Chondrocyte (in vitro differentiated cells): ENCODE measurements at places on chromosomes 4 and X. TPM values are rescaled to one million over a fixed set of nuclear protein-coding genes. Genes with fewer than 3 reads are reported as not detected.

The NAP1L5 gene
- 5.1 to 9.1 TPM (median 5.8 TPM) in 3 replicates for total RNA-seq

The SHISA3 gene
- 4.8 TPM in 1 of 3 replicates, not detected in the others for total RNA-seq

The FGF2 gene
- 25.0 to 26.2 TPM (median 25.1 TPM) in 3 replicates for total RNA-seq

The TMPRSS11D gene
- total RNA-seq, result not detected in 3 replicates

The USP17L22 gene
- total RNA-seq, result not detected in 3 replicates

The PFKFB1 gene
- 0.25 to 0.31 TPM in 2 of 3 replicates, not detected in the other for total RNA-seq

The CXCL3 gene
- 0.20 TPM in 1 of 3 replicates, not detected in the others for total RNA-seq

The P2RY8 gene
- total RNA-seq, result not detected in 3 replicates

The ZNF275 gene
- total RNA-seq, result 16.9 to 20.2 TPM (median 19.8 TPM) in 3 replicates

The SPATA18 gene
- 17.9 to 18.7 TPM (median 18.6 TPM) in 3 replicates for total RNA-seq

GRCh38 chr4:156476359-156476758 lies 495.2 kb downstream of the PDGFC start:
- DNase-seq, result no peak

DNA sequence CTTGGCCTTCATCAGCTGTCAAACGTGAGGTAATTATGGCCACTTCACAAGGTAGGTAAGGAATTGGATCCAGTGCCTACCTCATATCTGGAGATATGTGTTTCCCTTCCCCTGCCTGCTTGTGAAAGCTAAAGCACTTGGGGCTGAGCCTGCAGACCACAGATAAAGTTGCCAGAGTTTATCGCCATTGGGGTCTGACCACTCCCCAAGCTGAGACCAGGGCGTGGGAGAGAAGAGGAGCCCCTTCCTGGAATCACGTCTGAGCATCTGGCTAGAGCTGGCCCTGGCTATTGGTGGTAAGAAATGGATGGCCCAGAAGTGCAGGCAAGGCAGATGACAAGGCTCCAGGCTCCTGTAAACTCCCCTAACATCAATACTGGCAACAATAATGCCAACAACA lies 2.7 kb downstream of the ALAS2 start:
- DNase-seq, result no peak

DNA sequence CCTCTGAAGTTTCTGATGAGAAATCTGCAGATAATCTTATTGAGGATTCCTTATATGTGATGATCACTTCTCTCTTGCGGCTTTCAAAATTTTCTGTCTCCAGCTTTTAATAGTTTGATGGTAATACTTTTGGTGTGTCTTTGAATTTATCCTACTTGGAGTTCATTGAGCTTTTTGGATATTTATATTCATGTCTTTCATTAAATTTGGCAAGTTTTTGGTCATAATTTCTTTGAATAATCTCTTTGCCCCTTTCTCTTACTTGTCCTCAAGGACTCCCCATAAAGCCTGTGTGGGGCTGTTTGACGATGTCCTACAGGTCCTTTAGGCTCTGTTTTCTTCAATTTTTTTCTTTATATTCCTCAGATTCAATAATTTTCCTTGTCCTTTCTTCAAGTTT lies 11.3 kb upstream of the FAM47E start:
- no peak for DNase-seq

GRCh38 chr4:111707491-111707890 lies 437.8 kb upstream of the FAM241A start:
- DNase-seq, result no peak

GRCh38 chrX:133586443-133586842 lies 171.2 kb upstream of the GPC4 start:
- DNase-seq, result no peak

GRCh38 chrX:71637848-71638247 lies 19.5 kb upstream of the CXCR3 start:
- DNase-seq, result no peak

DNA sequence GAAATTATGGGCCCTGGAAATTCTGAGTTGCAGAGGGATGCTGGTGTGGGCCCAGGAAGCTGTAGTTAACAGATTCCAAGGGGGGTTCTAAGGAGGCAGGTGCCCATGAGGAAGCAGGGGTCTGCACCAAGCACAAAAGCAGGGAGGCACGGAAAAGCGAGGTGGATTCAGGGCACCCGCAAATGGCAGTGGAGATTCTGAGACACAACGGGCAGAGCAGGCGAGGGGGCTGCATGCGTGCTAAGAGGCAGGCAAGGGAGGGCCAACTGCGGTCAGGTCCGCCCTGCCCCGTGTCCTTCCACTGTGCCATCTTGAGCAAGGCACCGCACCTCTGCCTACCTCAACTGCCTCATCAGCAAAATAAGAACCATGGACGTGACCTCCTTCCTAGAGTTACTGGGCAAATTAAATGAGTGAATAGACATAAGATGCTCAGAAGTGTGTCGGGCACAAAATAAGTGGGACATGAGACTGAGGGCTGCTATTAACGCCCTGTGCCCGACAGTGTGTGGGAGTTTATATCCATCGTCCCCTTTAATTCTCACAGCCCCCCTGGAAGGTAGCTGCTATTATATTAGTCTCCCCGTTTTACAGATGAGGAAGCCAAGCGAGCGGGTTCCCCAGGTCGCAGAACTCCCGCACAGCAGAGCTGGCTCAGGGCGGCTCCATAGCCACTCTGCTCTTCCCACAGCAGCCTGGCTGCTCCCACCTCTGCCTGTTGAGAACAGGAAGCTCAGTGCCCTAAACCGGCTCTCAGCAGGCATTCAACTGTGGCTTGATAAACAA lies 67.6 kb downstream of the PPP2R2C start:
- DNase-seq, result peak; percentile 67

DNA sequence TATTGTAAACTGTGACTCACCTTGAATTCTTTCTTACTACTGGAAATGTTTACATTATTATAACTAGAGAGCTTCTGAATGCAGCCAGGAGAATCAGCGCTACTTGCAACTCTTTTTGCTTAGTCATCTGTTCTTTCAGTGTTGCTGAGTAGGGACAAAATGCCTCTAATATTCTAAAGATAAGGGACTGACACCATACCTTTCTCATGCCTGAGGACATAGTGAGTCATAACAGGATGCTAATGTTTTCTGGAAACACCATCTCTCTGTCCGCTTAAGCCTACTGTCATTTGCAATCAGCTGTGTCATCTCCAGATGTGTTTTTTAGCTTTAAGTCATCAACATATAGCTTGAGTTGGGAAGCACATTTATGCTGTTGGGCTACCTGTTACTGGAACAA lies 108.3 kb downstream of the QRFPR start:
- no peak for DNase-seq

DNA sequence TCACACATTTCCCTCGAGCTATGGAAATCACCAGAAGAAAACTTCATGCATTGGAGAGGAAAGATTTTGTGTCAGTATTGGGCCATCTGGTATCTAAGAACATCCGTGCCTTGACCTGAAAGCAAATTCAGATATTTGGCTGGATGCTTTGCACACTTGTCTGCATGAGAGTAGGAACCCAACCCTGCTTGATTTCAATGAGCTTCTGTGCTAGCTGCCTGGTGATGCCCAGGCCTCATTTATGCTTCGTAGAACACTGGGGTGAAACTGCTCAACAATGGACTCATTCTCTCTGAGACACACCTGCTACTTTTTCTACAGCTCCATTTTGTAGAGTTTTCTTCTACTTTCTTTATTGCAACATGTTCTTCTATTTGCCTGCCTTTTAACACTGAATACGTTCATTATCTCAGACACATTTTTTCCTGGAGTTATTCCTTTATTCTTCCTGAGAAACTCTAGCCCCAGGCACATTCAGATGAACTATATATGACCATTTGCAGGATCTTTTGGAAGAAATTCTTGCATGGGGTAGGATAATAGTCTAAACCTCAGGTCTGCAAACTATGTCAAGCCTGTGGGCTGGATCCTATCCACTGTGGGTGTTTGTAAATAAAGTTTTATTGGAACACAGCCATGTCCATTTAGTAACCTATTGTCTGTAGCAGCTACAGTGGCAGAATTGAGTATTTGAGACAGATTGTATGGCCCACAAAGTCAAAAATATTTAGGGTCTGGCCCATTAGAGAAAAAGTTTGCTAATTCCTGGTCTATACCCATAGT lies 83.8 kb upstream of the CLCN4 start:
- no peak for DNase-seq

DNA sequence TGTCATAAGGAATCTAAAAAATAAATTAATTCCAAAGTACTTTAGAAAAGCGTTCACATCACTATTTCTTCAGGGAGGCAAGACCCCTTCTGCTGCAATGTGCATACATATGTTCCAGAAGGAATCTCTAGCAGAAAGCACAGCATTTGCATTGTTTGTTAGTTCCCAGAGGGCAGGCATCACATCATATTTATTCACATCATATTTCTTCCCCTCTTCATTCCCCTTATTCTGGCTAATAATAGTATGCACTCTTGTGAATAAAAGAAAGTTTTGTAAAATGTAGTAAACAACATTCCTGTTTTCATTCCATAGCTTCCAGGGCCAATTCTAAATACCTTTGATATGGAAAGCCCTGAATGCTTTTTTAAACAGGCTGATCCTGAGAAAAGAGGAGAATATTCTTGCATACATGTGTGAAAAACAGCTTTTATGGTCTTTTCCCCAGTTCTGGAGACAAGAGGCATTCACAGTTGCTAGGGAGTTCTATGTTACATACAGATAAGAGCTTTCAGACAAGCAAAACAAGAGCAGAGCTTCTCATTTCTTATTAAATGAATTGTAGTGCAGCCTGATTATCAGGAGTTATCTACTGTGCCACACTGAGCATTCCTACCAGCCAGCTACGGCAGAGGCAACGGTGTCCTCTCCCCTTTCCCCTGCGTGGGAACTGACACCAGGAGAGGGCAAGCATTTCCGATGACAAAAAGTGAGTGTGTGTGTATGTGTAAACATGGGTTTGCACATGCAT lies 15.2 kb downstream of the GATB start:
- DNase-seq, result no peak

- no peak for DNase-seq
These were observed 189.5 kb downstream of the ARAP2 start for GRCh38 chr4:36054694-36055422.

DNA sequence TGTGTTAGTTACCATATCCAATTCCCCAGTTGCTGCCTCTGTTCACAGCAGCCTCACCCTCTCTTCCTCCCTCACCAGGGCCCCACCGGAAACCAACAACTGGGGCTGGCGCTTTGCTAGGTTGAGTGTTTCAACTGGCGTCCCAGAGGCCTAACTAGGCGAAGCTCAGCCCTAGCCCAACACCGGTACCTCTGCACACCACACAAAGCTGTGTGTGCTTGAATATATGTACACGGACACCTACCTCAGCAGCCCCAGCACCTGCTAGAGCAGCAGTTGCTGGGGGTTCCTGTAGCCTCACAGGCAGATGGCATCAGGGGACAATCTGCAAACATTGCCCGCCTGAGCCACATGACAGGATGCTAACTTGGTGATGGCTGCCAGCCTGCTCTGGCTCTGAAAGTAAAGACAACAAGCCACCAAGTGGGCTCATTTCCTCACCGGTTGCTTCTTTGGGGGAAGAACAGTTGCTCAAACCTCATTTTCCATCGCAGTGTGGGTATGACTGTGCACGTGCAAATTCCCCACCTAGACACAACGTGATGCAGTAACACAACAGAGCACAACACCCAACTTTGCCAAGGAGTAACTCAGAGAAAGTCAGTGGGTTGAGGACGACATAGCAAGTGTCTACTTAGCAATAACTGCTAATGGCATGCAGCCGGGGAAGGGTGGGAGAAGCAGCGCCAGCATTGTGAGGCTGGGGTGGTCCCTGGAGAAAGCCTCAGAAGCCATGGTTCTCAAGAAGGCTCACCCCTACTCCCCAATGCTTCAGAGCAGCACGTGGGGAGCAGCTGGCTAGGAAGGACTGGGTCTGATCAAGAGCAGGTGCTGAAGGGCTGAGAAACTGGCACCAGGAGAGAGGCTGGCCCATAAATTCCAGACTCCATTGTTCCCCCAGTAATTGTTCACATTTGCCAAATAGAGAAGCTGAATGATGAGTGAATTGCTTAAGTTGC lies 139.5 kb downstream of the SH3KBP1 start:
- no peak for DNase-seq

- DNase-seq, result no peak
These were observed 67.6 kb downstream of the ATG4A start for GRCh38 chrX:108159028-108159670.

- no peak for DNase-seq
These were observed 16.9 kb downstream of the NKX3-2 start for GRCh38 chr4:13527192-13527980.

DNA sequence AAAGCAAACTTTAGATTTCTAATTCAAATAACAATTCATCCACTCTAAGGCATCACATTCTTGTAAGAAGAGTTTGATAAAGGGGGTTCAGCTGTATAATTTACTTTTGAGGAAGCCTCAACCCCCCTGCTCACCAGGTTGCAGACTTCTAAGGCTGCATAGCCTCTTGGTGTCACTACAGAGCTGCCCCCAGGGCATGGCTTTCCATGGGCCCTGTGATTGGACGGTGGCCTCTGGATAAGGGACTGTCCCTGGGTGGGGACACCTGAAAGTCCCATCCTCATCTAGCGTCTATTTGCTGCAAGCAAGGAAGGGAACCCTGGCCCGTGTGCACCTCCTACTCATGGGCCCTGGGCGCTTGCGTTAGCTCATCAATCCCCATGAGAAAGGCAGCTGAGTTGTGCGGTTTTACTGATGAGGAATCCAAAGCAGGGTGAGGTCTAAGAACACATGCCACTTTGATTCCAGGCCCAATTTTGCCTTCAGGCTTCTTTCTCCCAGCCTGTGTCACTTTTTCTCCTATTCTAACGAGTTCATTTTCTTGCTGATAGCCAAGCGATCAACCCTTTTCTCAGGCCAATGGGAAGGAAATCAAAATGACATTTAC lies 51.8 kb downstream of the SCML1 start:
- no peak for DNase-seq

GRCh38 chr4:83152746-83153145 lies 38.2 kb upstream of the PLAC8 start:
- no peak for DNase-seq

DNA sequence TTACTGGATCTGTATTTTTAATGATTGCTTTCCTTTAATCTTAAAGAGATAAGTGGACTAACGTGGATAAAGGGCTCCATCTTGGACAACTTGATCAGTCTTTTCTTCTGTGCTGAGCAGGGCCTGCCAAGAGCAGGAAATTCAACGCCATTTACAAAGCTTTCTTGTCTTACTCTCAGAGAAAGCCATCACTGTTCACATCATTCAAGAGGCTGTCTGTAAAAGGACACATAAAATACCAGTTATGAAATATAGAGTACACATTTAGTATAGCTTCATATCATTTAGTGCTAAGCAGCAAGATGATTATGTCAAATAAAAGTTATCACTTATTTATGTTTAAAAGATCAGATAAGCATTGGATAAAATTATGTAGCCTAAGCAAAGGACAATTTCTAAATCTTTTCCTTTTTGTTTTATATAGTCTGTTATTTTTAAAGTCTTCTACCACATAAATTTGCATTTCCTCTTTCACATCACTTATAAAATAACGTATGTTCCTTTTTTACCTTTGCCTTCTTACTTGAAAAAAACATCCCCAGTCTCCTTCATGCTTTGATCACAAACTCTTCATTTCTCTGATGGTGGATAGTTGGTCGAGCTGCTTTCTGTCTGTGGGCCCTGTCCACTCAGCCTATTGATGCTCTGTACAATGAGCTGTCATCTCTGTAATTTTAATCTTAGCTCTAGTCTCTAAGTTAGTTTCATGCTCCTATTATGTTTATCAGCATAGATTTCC lies 2.1 kb upstream of the CCNG2 start:
- no peak for DNase-seq
